CD4-positive, alpha-beta memory T cell (primary cell): ENCODE measurements at places on chromosomes 2 and 18. TPM values are rescaled to one million over a fixed set of nuclear protein-coding genes. Genes with fewer than 3 reads are reported as not detected.

- no peak for DNase-seq
Observed at GRCh38 chr2:218691234-218691633, 19.3 kb downstream of the STK36 start.

GRCh38 chr2:166882851-166883250 lies 5.4 kb upstream of the XIRP2 start:
- no peak for DNase-seq

DNA sequence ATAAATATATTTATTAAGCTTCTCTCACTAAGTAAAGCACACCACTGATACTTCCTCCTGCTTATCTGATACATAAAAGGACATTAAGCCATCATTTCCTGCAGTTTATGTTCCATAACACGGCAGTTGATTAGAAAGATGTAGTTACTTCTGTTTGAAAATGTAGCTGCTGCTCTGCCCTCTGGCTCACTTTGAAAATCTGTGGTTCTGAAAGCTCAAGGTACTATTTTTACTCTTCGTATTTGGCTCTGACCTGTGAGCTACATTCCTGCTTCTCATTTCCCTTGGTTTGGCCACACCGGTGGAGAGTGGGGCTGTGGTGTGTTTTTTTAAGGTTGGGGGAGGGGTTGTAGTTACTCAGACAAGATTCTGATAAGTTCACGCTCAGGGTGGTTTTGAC lies 12.8 kb upstream of the TTN start:
- peak; percentile 4 for DNase-seq

DNA sequence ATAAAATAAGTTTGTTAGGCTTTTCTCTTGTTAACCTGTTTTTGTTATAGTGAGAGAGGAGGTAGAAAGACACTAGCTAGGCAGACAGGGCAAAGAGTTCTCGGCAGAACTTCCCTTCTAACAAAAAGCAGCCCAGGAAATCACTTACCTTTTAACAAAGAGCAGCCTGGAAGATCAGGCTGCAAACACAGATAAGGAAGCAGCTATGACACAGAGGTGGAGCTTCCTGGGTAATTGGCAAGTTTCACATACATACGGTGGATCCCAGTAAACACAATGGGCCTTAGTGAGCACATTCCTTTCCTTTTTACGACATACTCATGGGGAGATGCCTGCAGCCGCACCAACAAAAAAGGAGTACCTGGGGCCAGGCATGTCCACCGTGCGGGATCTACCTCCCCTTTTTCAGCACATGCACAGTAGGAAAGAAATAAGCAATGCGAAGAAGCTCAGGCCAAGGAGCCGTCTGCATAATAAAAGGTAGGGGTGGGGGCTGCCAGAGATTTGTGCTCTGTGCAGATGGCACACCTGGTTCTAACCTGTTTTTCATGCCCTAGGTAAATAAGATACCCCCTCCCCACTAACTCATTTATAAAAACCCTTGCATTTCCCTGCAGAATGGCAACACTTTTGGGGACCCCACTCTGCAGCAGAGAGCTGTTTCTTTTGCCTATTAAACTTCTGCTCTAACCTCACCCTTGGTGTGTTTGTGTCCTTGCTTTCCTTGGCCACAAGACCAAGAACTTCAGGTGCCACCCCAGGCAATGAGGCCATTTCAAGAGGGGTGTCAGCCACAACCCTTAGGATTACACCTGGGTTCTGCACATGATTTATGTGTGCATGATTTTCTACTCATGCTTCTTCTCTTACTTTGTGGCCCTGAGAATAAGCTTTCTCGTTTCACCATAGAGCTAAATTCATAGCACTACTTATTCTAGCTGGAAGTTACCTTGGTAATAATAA lies 26.5 kb downstream of the MDH1 start:
- no peak for DNase-seq

DNA sequence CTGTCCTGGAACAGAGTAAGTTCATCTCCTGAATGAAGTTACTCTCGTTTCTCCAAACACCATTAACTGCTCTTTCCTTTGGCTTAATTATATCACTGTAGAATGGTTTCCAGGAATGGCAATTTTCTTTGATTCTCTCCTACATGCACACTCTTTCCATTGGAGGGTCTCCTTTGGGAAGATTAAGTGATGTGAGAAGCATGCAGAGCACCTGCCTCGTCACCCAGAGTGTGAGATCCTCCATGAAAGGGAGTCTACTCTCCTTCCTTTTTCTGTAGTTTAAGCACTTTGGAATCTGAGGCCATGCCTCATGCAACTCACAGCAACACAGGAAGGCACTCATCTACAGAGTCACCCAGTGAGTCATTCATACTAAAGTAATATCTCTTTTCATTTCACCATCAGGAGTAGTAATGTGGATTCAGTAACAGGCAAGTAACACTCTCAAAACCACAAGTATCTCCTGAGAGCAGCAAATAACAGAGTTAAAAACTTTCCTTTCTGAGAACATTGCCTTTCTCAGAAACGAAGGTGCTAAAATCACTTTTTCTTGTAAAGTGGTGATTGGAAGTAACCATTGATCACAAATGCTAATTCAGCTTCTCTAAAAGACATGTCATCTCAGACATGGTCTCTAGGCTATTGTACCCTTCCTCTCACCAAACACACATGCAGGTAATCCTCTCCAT lies 52.8 kb upstream of the IL1RL1 start:
- no peak for DNase-seq

- no peak for DNase-seq
Observed at GRCh38 chr2:133521146-133521745, 47.0 kb downstream of the NCKAP5 start.

GRCh38 chr2:19358242-19359020 lies at the start of gene OSR1:
OSR1 (minus strand) TSS chr2:19358623; CDS start chr2:19353805, 4,818 bp downstream.
- peak; percentile 30 for DNase-seq

GRCh38 chr2:238439917-238440316 lies 13.2 kb downstream of the ASB1 start:
- DNase-seq, result no peak

DNA sequence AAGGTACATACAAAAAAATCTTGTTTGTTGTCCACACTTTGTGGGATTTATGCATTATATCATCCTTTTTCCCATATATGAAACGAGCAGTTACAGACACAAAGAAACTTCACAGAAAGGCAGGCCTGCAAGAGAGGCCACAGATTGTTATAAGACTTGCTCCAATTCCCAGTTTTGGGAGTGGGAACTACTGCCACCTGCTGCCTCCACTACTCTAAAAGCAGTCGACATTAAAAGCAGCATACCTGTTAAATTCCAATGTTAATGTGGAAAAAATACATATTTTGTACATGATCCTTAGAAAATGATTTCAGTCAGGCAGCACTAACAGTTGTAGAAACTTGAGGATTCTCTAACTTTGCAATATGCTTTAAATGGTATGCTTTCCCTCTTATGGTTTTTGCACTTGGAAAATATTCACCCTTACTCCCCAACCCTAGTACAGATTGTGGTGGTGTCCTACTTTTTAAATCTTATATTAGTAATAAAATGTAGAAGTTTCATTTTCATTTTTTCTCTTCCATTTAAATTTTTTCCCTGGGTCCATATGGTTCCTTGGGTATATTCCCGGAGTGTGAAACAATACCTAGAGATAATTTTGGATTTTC lies 37.9 kb downstream of the SLC38A11 start:
- DNase-seq, result no peak

- DNase-seq, result no peak
Observed at GRCh38 chr18:52766002-52766545, 426.1 kb downstream of the DCC start.

GRCh38 chr2:14540015-14540414 lies 92.5 kb upstream of the LRATD1 start:
- DNase-seq, result no peak

DNA sequence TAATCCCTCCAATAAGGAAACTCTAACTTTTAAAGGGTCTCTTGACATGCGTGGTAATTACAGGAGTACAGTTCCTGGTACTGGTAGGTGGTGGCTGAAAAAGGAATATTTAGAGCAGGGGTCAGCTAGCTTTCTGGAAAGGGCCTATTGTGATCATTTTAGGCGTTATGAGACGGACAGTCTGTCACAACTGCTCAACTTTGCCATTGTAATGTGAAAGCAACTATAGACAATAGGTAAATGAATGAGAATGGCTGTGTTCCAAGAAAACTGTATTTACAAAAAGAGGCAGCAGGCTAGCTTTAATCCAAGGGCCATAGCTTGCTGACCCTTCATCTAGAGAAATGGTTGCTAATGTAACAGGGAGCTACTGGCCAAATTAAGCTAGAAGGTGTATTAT lies 177.7 kb upstream of the LRRTM1 start:
- DNase-seq, result no peak

DNA sequence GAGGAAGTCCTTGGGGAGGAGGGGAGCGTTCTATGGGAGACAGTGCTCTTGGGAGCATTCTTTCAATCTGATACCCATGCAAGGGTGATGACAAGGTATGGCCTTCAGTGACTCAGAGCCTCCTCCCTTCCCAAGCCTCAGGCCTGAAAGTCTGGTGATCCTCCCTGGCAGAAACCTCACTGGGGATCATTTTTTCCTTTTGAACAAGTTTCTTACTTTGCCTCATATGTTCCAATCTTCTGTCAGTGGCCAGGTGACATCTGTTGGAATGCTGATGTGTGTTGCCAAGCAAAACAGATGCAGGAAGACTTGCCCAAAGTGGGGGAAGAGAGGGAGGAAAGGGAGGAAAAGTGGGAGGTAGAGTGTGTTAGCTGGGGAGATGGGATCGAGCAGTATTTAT lies 224.8 kb downstream of the NEDD4L start:
- DNase-seq, result no peak

GRCh38 chr2:5537180-5537688 lies 154.9 kb upstream of the SOX11 start:
- no peak for DNase-seq

DNA sequence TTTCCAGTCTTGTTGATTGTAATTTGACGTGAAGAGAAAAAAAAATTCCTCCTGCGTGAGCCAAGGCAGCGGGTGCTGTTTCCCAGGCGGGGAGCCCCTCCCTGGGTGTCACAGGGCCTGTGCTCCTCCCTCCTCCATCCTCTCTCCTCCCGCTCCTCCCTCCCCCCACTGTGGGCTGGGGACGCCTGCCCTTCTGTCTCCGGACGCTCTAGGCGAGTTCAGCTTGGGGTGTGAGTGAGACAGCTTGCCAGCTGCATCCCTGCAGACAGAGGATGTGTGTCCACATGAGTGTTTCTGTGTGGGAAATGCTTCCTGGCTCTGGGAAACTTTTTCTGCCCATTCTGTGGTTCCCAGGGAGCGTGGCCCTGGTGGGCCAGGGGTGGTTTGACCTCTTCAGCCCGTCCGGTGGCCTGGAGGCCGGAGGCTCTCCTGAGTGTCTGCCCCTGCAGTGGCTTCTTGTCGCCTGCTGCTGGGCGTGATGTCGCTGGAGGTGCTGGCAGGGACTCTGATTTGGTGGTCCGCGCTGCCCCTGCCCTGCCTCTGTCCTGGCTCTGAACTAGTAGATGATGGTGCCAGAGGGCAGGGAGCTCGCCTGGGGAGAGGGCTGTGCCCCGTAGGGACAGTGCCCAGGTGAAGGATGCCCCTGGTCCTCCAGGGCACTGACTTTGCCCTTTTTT lies 96.4 kb downstream of the USP40 start:
- no peak for DNase-seq

GRCh38 chr2:35731674-35732073 lies 623.9 kb upstream of the CRIM1 start:
- DNase-seq, result no peak

DNA sequence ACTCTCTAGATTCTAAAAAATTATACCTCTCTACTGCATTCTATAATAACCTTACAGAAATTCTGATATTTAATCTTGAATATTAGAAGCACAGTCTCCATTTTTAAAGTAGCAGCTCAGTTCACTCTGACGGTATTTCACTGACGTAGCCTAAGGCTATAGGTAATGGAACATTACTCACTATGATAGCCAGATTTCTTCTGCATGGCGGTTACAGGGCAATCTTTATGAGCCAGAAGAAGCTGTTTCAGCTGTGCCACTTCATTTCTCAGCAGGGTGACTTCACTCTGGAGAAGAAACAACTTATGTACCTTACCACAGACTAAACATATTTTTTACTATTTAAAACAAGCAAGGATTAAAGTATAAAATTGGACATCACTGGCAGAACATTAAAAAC lies 75.3 kb upstream of the CHN1 start:
- no peak for DNase-seq

GRCh38 chr2:238912916-238913875 lies 65.3 kb downstream of the TWIST2 start:
- DNase-seq, result no peak

- no peak for DNase-seq
Observed at GRCh38 chr18:39496986-39497385, 1931.4 kb upstream of the CELF4 start.

- no peak for DNase-seq
Observed at GRCh38 chr2:46248171-46248570, 49.0 kb upstream of the EPAS1 start.

IL1RN gene
- polyA plus RNA-seq, result not detected

MDH1B gene
- polyA plus RNA-seq, result not detected

ZNG1B gene
- 32.7 TPM for polyA plus RNA-seq

DES gene
- polyA plus RNA-seq, result not detected

C2orf15 gene
- polyA plus RNA-seq, result 4.7 TPM

FOXD4L1 gene
- not detected for polyA plus RNA-seq

FER1L5 gene
- polyA plus RNA-seq, result not detected

SCRN3 gene
- polyA plus RNA-seq, result 10.8 TPM

PLGLB1 gene
- 0.79 TPM for polyA plus RNA-seq

MRO gene
- not detected for polyA plus RNA-seq

ARHGAP15 gene
- 524 TPM for polyA plus RNA-seq

SP9 gene
- not detected for polyA plus RNA-seq

TUBA4A gene
- 268 TPM for polyA plus RNA-seq

TUBB8B gene
- polyA plus RNA-seq, result not detected

ASB18 gene
- not detected for polyA plus RNA-seq

DLGAP1 gene
- 0.71 TPM for polyA plus RNA-seq

PIEZO2 gene
- polyA plus RNA-seq, result not detected

DIPK1C gene
- polyA plus RNA-seq, result not detected

MEP1B gene
- polyA plus RNA-seq, result not detected

ASXL2 gene
- polyA plus RNA-seq, result 10.1 TPM
